ENCODE measurements at places on chromosomes 16 and 17.
A peak's percentile ranks its signal among the peaks of the same experiment; 100 is the strongest.

- no peak overlapping the region for H3K4me3 ChIP-seq
- H3K4me1 ChIP-seq: no peaks in the 10 kb centered on the region
- no peak for DNase-seq
- H3K36me3 ChIP-seq: no peaks in the 10 kb centered on the region
- H3K27ac ChIP-seq: no peak overlapping the region
Observed at GRCh38 chr16:10776280-10776679, 32.6 kb downstream of the NUBP1 start.

GRCh38 chr17:80675438-80676095, 130.9 kb downstream of the RPTOR start:
- H3K4me1 ChIP-seq: no peaks in the 10 kb centered on the region
- no peaks in the 10 kb centered on the region for H3K27me3 ChIP-seq
- H3K27ac ChIP-seq: no peak overlapping the region

DNA sequence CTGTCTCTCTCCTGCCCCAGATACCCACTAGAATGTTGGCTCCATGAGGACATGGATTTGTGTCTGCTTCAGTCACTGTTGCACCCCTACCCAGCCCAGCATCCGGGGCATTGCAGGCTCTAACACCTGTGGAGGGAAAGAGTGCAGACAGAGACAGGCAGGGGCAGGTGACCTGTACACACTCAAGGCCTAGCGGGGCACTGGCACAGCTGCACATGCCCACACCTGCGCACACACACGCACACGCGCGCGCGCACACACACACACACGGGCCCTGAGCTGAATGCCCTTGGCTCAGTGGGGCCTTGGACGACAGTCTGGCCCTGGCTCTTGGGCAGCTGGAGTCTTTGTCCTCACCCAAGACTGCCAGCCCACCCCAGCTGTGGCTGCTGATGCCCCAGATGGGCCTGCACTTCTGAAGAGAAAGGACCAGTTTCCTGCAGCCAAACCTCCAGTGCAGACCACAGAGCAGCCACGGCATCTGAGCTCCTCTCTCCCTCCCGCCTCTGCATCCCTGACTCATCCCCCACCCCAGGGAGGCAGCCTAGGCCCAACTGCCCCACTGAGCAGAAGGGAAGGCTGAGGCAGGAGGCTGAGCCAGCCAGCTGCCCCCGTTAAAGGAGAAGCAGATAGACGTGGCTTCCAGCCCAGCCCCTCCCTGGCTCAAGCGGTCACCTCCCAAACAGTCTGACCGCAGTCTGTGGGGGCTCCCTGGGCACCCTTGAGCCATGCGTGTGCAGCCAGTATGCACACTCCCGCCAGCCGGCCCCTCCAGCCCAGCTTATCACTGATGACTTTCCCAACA, 12.3 kb upstream of the RAI1 start:
- H3K27ac ChIP-seq: no peak overlapping the region
- no peaks in the 10 kb centered on the region for H3K27me3 ChIP-seq
- no peak for DNase-seq
- no peaks in the 10 kb centered on the region for H3K36me3 ChIP-seq
- H3K4me3 ChIP-seq: no peak overlapping the region
- H3K4me1 ChIP-seq: no peaks in the 10 kb centered on the region

DNA sequence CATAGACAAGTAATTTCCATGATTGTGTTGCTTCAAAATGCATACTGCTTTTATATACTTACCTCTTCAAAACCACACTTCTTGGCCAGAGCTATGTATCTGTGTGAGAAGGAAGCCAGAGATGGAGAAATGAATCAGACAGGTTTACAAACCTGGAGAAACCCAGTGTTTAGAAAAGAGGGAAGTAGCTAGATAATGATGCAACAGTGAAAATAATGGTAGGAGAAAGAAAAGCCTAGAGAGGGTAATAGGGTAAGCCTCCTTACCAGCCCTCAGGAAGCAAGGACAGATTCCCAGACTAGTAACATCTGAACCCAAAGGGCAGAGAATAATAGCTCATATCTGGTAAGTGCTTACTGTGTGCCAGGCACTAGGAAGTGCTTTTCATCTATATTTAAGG, 250.3 kb upstream of the CDH11 start:
- DNase-seq: no peak
- H3K27me3 ChIP-seq: no peaks in the 10 kb centered on the region
- H3K27ac ChIP-seq: no peak overlapping the region
- H3K4me3 ChIP-seq: no peak overlapping the region

DNA sequence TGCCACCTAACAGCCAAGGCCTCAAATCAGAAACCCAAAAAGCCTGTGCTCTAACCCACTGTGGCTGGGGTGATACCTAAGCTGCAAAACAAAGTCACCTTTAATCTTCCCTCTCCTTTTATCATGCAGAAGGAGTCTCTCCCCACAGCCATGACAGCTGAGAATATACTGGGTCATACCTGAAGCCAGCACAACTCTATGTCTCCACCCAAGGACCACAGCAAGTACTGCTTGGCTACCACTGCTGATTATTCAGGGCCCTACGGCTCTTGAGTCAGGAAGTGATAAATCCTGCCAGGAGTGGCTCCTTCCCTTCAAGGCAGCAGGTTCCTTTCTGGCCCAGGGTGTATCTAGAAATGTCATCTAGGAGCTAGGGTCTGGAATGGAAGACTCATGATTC, 151.5 kb upstream of the TOM1L1 start:
- H3K4me3 ChIP-seq: no peak overlapping the region
- H3K4me1 ChIP-seq: no peaks in the 10 kb centered on the region
- no peaks in the 10 kb centered on the region for H3K36me3 ChIP-seq
- no peak overlapping the region for H3K27ac ChIP-seq

GRCh38 chr17:76623271-76624146, 20.0 kb downstream of the ST6GALNAC1 start:
- no peaks in the 10 kb centered on the region for H3K4me1 ChIP-seq
- H3K36me3 ChIP-seq: no peaks in the 10 kb centered on the region
- H3K4me3 ChIP-seq: no peak overlapping the region
- H3K27ac ChIP-seq: no peak overlapping the region
- DNase-seq: peak; percentile 20
- H3K27me3 ChIP-seq: no peaks in the 10 kb centered on the region

GRCh38 chr17:16512011-16512410, 20.0 kb upstream of the LRRC75A start:
- no peak overlapping the region for H3K4me3 ChIP-seq
- H3K36me3 ChIP-seq: no peaks in the 10 kb centered on the region
- no peaks in the 10 kb centered on the region for H3K27me3 ChIP-seq
- peaks cover 9% of the 10 kb centered on the region for H3K4me1 ChIP-seq

DNA sequence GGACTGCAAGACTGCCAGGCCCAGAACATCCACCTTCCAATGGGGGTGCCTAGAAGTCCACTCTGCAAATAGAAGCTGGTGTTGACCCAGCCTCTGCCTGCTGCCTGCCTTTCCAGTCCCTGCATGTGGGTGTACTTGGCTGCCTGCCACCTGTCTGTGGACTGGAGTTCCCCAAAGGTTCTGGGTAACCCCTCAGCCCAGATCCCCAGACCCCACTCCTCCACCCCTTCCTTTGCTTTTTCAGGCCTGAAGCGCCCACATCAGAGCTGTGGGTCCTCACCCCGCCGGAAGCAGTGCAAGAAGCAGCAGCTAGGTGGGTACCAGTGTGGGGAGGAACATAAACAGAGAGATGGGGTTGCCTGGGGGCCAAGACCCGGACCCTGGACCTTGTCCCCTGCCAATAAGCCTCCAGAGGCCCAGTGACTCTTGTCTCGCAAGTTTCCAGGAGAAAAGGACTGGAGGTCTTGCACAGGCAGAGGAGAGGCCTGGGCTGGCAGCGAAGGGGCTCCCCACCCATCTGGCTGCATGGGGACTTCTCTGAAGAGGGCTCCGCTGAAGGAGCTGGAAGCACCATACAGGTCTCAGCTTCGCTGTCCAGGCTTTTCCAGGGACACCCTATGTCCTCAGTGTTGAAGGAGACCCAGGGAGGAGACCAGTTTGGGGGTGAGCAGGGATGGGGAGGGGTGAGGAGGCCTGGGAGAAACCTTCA, 34.3 kb downstream of the NLRC5 start:
- H3K27me3 ChIP-seq: no peaks in the 10 kb centered on the region
- H3K36me3 ChIP-seq: peaks cover 18% of the 10 kb centered on the region
- DNase-seq: no peak
- no peak overlapping the region for H3K27ac ChIP-seq
- no peak overlapping the region for H3K4me3 ChIP-seq

DNA sequence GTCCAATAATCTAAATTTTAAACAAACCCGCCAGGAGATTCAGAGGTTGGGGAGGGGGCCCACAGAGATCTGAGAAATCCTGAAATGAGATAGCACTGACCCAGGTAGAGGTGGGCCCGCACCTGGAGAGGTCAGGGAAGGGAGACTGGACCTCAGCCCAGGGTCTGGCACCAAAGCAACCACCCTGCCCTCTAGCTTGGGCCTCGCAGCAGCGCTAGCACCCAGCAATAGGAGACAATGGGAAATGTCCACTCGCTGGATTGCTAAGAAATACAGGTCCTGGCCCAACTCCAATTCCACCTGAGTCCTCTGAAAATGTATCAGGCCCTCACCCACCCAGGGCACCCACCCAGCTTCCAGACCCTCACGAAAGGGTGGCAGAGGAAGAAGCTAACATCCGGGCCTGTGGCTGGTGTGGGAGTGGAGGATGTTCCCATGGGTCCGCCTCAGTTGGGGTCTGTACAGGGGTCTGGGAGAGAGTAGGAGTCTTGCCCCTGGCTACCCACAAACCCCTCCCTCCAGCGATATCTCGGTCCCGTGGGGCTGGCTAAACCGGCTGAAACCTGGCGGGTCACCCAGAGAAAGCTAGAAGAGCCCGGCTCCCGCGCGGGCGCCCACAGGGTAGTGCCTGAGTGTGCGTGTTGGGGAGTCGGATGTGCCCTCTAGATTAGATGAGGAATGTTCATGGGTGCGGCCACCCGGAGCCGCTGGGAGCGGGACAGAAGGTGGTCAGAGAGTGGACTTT, 1.1 kb downstream of the PLLP start:
- DNase-seq: no peak
- peaks cover 4% of the 10 kb centered on the region for H3K27me3 ChIP-seq
- H3K4me1 ChIP-seq: peaks cover 15% of the 10 kb centered on the region
- no peak overlapping the region for H3K27ac ChIP-seq
- no peak overlapping the region for H3K4me3 ChIP-seq

GRCh38 chr16:8958344-8959167, 5.2 kb downstream of the USP7 start:
- DNase-seq: peak; percentile 18
- H3K36me3 ChIP-seq: no peaks in the 10 kb centered on the region
- H3K27me3 ChIP-seq: no peaks in the 10 kb centered on the region
- peak overlapping the region; percentile 12 for H3K27ac ChIP-seq

DNA sequence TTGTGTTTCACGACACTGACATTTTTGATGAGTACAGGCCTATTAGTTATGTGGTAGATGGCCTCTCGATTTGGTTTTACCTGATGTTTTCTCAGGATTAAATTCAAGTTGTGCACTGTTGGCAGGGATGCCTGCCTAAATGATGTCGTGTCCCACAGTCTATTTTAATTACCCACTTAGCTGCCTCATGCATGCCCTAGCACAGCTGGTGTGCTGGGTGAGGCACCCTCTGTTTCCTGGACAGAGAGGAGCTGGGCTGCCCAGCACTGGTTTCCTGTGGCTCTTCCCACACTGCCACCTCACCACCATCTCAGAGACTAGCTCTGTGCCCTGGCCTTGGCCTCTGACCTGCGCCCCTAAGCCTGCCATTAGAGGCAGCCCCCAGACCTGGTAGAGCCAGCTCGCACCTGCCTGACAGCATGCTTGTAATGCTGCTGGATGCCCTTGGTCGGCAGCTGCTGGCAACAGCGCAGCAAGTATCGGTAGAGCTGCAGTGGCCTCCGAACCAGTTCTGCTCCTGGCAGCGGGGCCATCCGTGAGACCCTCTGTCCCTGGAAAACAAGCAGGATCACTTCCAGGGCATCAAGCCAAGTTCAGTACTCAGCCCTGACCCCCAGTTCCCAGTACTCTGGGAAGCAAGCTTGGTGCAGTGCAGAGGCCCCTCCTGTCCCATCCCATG, 10.9 kb downstream of the LYRM9 start:
- no peaks in the 10 kb centered on the region for H3K36me3 ChIP-seq
- no peaks in the 10 kb centered on the region for H3K4me1 ChIP-seq
- H3K27ac ChIP-seq: no peak overlapping the region
- no peak overlapping the region for H3K4me3 ChIP-seq
- H3K27me3 ChIP-seq: no peaks in the 10 kb centered on the region
- no peak for DNase-seq

DNA sequence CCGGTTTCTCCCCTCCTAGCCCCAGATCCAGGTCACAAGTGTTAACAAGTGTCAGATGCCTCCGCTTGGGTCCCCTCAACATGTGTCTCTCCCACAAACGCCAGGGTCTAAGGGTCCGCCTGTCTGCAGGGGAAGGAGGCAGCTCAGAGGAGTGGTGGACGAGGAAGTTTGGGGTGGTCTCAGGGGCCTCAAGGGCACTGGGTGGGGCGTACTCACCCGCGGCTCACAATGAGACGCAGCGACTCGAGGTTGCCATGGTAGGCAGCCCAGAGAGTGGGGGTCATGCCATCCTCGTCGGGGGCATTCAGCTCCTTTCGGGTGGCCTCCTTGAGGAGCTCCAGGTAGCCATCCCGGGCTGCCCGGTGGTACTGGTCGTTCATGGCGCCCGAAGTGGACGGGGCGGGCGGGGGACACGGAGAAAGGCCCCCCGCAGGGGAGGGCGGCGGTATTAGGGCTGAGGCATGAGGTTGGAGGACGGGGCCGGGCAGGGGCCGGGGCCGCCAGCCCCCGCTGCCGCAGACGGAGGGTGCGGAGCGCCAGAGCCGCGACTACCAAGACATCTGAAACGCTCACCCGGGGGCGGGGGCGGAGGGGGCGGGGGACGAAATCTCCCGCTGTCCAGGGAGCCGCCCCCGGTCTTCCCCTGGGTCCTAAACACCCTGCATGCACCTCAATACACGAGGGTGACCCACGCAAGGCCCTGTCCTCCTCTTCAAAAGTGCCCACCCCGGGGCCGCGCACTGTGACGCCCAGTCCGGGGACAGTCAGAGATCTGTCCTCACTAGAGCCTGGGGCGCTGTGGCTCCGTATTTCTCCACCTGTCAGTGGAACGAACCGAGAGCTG, at the start of gene USH1G:
Gene USH1G (minus strand): TSS at position 562 of the 844 bp plus-strand sequence. CDS start 182 bp downstream, at position 380.
- H3K4me3 ChIP-seq: peak within 1 kb of the TSS; percentile 62
- H3K36me3 ChIP-seq: no peaks in the 10 kb centered on the region
- no peak within 1 kb of the TSS for H3K27ac ChIP-seq
- H3K27me3 ChIP-seq: peaks cover 4% of the 10 kb centered on the region

DNA sequence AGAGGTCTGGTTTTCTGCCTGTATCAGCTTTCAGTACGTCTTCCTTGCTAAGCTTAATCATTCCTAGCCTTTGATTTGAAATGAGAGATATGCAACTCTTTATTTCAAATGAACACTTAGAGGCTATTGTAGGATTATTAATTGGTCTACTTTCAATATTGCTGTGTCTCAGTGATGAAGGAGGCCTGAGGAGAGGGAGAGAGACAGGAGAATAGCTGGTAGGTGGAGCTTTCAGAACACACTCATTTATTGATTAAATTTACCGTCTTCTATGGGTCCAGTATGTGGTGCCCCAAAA, 187.0 kb downstream of the BCAS3 start:
- H3K27ac ChIP-seq: no peak overlapping the region
- H3K4me1 ChIP-seq: peaks cover 11% of the 10 kb centered on the region
- no peak for DNase-seq
- H3K4me3 ChIP-seq: peak overlapping the region; percentile 12
- H3K36me3 ChIP-seq: no peaks in the 10 kb centered on the region

GRCh38 chr17:12048843-12049473, 28.3 kb downstream of the MAP2K4 start:
- no peak overlapping the region for H3K27ac ChIP-seq
- H3K4me3 ChIP-seq: no peak overlapping the region
- peaks cover 10% of the 10 kb centered on the region for H3K4me1 ChIP-seq
- no peaks in the 10 kb centered on the region for H3K36me3 ChIP-seq
- DNase-seq: no peak
